Kidney (tissue), 22 donors: ENCODE measurements at places on chromosomes 7 and 10. TPM values are rescaled to one million over a fixed set of nuclear protein-coding genes. Genes with fewer than 3 reads are reported as not detected.
A peak's percentile ranks its signal among the peaks of the same experiment; 100 is the strongest.

GRCh38 chr10:80356563-80356988, at the start of the genes DYDC1 and DYDC2:
Gene DYDC1 (minus strand): TSS chr10:80356755. CDS start chr10:80352601, 4,154 bp downstream.
Gene DYDC2 (plus strand): TSS chr10:80356781. CDS start chr10:80362444, 5,663 bp downstream.
- DNase-seq: peak; percentile 82
- no peak within 1 kb of the TSS for H3K27ac ChIP-seq
- H3K36me3 ChIP-seq: no peaks in the 10 kb centered on the region
- peaks cover 4% of the 10 kb centered on the region for H3K4me1 ChIP-seq
- no peaks in the 10 kb centered on the region for H3K27me3 ChIP-seq
- peak within 1 kb of the TSS; percentile 50 for H3K4me3 ChIP-seq

GRCh38 chr10:84991301-84991700, 662.9 kb downstream of the CCSER2 start:
- no peaks in the 10 kb centered on the region for H3K27me3 ChIP-seq
- peak; percentile 33 for DNase-seq
- H3K36me3 ChIP-seq: no peaks in the 10 kb centered on the region

GRCh38 chr10:95234951-95235350, 40.9 kb downstream of the ACSM6 start:
- no peaks in the 10 kb centered on the region for H3K27me3 ChIP-seq
- H3K4me3 ChIP-seq: no peak overlapping the region
- H3K4me1 ChIP-seq: no peaks in the 10 kb centered on the region
- H3K27ac ChIP-seq: no peak overlapping the region
- no peaks in the 10 kb centered on the region for H3K36me3 ChIP-seq

DNA sequence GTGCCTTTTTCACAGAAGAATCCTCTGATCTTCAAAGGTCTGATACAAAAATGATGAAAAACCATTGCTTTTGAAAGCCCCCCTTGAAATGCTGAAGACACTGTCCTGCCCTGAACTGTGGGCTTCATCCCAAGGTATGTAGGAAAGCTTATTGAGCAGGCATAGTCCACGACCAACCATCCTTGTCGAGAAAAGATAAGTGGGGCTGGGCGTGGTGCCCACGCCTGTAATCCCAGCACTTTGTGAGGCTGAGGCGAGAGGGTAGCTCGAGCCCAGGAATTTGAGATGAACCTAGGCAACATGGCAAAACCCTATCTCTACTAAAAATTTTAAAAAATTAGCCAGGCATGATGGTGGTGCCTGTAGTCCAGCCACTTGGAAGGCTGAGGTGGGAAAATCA, 25.6 kb downstream of the TACR2 start:
- DNase-seq: no peak
- H3K36me3 ChIP-seq: no peaks in the 10 kb centered on the region
- H3K27ac ChIP-seq: no peak overlapping the region
- no peaks in the 10 kb centered on the region for H3K27me3 ChIP-seq

The FGFBP3 gene
- 2.7 TPM for total RNA-seq

The CRTAC1 gene
- total RNA-seq: 6.1 TPM

- H3K27me3 ChIP-seq: no peaks in the 10 kb centered on the region
- H3K4me1 ChIP-seq: no peaks in the 10 kb centered on the region
- DNase-seq: no peak
- no peaks in the 10 kb centered on the region for H3K36me3 ChIP-seq
- H3K4me3 ChIP-seq: no peak overlapping the region
Measured at GRCh38 chr10:123796736-123797135, 94.9 kb downstream of the CPXM2 start.

- peak; percentile 73 for DNase-seq
- no peaks in the 10 kb centered on the region for H3K27me3 ChIP-seq
- no peak overlapping the region for H3K4me3 ChIP-seq
- peaks cover 3% of the 10 kb centered on the region for H3K36me3 ChIP-seq
- H3K27ac ChIP-seq: peak overlapping the region; percentile 59
- peaks cover 25% of the 10 kb centered on the region for H3K4me1 ChIP-seq
Measured at GRCh38 chr7:55144333-55145317, 125.8 kb downstream of the EGFR start.

DNA sequence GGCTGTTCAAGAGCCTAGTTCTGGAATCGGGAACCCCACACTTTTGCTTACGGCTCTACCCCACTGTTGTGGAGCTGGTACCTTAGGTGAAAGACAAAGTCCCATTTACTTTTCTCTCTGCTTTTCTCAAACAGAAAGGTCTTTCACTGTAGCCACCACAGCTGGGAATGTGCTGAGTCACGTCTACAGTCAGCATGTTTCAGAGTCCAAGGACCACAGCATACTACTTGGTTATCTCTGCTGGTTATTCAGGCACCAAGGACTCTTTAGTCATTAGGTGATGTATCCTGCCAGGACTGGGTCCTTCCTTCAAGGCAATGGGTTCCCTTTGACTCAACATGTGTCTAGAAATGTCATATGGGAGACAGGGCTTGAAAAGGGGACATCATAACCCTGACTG, 266.8 kb upstream of the STEAP1 start:
- no peaks in the 10 kb centered on the region for H3K27me3 ChIP-seq
- H3K27ac ChIP-seq: no peak overlapping the region
- no peaks in the 10 kb centered on the region for H3K4me1 ChIP-seq
- DNase-seq: peak; percentile 2
- no peak overlapping the region for H3K4me3 ChIP-seq
- no peaks in the 10 kb centered on the region for H3K36me3 ChIP-seq

The UTF1 gene
- not detected for total RNA-seq

DNA sequence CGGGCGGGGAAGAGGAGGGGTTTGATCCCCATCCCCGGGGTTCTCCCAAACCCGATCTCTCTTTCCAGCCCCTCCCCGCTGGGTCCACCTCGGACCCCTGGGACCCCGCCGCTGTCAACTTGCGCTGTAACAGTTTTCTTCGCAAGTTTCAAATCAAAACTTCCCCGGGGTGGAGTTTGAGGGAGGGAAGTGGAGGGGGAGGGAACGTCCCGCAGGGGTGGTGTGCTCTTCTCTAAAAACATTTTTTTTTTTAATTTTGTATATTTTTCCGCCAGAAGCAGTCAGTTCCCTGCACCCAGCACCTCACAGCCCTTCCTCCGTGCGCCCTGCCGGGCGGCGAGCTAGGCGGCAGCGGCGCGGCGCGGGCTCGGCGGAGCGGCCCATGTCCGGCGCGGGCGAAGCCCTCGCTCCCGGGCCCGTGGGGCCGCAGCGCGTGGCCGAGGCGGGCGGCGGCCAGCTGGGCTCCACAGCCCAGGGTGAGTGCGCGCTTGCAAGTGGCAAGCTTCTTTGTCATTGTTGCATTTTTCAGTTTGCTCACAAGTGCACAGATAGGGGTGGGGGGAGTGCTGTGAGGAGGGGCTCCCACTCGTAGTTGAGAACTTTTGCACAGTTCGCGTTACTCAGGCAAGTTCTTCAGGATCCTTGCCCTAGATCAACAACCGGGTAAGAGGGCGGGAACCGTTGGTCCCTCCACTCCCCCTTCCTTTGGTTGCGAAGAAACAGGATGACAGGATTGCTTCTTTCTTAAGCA, 933 bp downstream of the MDFIC start:
- H3K4me1 ChIP-seq: no peaks in the 10 kb centered on the region
- peak overlapping the region; percentile 91 for H3K4me3 ChIP-seq
- H3K36me3 ChIP-seq: no peaks in the 10 kb centered on the region
- peak overlapping the region; percentile 89 for H3K27ac ChIP-seq
- peak; percentile 67 for DNase-seq

GRCh38 chr7:156032973-156033372, 220.7 kb upstream of the SHH start:
- H3K36me3 ChIP-seq: no peaks in the 10 kb centered on the region
- H3K4me1 ChIP-seq: no peaks in the 10 kb centered on the region
- no peaks in the 10 kb centered on the region for H3K27me3 ChIP-seq
- H3K4me3 ChIP-seq: no peak overlapping the region
- DNase-seq: no peak

The NEUROD6 gene
- not detected for total RNA-seq

The SYT15 gene
- 12.7 TPM for total RNA-seq

DNA sequence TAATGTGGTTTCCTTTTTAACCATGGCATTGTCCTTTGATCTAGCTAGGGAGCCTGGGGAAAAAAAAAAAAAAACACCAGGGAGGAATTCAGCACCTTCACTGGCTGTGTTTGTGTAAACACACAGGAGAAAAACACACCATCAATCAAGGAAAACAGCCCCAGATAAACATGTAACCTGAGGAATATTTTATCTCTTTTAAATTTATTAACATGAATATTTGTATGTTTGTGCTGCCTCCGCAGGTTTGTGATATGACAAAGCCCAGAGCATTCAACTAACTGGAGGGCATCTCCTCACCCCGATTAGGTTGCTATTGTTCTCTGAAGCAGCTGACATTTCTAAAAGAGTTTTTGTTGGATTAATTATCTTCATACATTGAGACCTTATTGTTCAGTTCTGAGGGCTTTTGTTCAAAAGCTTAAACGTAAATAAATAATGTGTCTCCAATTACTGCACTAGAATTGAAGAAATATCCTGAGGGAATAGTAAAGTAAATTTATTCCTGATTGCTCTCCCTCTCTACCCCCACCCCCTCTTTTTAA, 89.4 kb upstream of the SEMA3E start:
- no peak for DNase-seq
- no peak overlapping the region for H3K27ac ChIP-seq
- H3K4me3 ChIP-seq: no peak overlapping the region
- H3K27me3 ChIP-seq: no peaks in the 10 kb centered on the region
- H3K36me3 ChIP-seq: no peaks in the 10 kb centered on the region

DNA sequence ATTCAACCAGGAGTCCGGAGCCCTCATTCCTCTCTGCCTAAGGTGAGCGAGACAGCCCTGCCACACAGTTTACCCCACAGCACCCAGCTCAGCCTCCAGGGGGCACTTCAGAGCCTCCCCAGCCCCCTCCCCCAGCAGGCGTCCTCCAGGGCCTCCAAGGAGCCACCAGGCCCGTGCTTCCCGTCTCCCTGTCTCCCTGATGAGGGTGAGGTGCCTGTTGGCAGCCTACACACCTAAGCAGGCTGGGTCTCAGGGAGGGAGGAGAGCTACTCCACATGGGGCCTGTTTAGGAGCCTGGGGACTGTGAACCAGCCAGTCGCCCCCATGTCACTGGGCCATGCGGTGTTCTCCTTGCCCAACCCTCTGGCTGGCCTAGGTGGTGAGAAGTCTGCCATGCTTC, 28.9 kb upstream of the TRIM8 start:
- peaks cover 2% of the 10 kb centered on the region for H3K36me3 ChIP-seq
- no peak overlapping the region for H3K4me3 ChIP-seq
- H3K4me1 ChIP-seq: peaks cover 26% of the 10 kb centered on the region
- no peak overlapping the region for H3K27ac ChIP-seq
- DNase-seq: no peak

GRCh38 chr7:43666938-43667337, 62.4 kb downstream of the COA1 start:
- no peaks in the 10 kb centered on the region for H3K27me3 ChIP-seq
- no peaks in the 10 kb centered on the region for H3K36me3 ChIP-seq
- no peaks in the 10 kb centered on the region for H3K4me1 ChIP-seq
- no peak overlapping the region for H3K27ac ChIP-seq
- H3K4me3 ChIP-seq: no peak overlapping the region
- DNase-seq: no peak

GRCh38 chr10:128324058-128324827, 198.0 kb upstream of the MKI67 start:
- no peak for DNase-seq
- no peaks in the 10 kb centered on the region for H3K4me1 ChIP-seq
- no peaks in the 10 kb centered on the region for H3K27me3 ChIP-seq
- no peaks in the 10 kb centered on the region for H3K36me3 ChIP-seq
- no peak overlapping the region for H3K4me3 ChIP-seq

DNA sequence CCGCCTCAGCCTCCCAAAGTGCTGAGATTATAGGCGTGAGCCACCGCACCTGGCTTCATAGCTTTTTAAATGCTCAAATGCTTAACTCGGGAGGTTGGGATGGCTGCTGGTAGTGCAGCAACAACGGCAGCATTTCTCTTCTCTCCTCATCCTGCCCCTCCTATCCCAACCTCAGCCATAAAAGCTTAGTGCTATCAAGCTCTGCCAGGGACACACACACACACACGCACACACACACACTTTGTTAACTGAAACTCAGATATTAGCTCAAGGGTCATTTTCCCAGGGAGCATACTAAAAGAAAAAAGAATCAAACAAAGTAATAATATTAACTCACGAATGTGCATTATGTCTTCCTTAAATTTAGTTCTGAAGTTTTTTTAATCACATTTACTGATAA, 63.0 kb upstream of the HPS1 start:
- no peaks in the 10 kb centered on the region for H3K27me3 ChIP-seq
- no peak overlapping the region for H3K27ac ChIP-seq
- no peaks in the 10 kb centered on the region for H3K36me3 ChIP-seq
- H3K4me1 ChIP-seq: no peaks in the 10 kb centered on the region
- H3K4me3 ChIP-seq: no peak overlapping the region

DNA sequence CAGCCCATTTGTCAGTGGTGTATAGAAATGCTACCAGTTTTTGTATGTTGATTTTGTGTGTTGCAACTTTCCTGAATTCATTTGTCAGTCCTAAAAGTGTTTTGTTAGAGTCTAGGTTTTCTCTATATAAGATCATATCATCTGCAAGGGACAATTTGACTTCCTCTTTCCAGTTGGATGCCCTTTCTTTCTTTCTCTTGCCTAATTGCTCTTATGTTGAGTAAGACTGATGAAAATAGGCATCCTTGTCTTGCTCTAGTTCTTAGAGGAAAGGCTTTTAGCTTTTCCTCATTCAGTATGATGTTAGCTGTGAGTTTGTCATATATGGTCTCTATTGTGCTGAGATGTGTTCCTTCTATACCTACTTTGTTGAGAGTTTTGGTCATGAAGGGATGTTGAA, 161.7 kb upstream of the TPK1 start:
- H3K4me1 ChIP-seq: no peaks in the 10 kb centered on the region
- no peaks in the 10 kb centered on the region for H3K36me3 ChIP-seq
- no peaks in the 10 kb centered on the region for H3K27me3 ChIP-seq
- DNase-seq: no peak
- no peak overlapping the region for H3K4me3 ChIP-seq

DNA sequence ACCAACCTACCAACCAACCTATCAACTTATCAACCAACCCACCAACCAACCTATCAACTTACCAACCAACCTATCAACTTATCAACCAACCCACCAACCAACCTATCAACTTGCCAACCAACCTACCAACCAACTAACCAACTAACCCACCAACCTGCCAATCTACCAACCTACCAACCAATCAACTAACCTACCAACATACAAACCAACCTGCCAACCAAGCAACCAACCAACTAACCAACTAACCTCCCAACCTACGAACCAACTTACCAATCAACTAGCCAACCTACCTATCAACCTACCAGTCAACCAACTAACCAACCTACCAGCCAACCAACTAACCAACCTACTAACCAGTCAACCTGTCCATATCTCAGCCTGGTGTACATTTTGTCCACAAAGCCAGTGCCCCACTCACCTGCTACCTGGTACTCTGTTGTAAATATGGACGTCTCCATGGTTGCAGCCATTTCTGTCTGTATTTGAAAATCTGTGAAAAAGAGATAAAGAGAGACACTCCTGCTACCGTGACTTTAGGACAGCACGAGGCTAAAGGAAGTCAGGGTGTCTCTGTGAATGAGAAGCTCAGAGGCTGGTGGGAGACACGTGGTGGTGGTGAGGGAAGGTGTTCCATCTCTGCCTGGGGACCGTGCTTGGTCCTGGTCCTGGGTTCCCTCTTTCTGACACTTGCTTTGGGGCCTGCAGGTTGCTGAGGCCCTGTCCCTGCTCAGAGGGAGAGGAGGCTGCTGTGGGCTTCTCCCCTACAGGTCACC, 41.9 kb upstream of the IL15RA start:
- H3K36me3 ChIP-seq: no peaks in the 10 kb centered on the region
- H3K4me1 ChIP-seq: no peaks in the 10 kb centered on the region
- H3K4me3 ChIP-seq: no peak overlapping the region
- no peaks in the 10 kb centered on the region for H3K27me3 ChIP-seq
- no peak for DNase-seq
